ENCODE measurements at places on chromosomes 11 and 22.

GRCh38 chr22:30875481-30876215 lies 92.9 kb downstream of the MORC2 start:
- DNase-seq, result no peak

DNA sequence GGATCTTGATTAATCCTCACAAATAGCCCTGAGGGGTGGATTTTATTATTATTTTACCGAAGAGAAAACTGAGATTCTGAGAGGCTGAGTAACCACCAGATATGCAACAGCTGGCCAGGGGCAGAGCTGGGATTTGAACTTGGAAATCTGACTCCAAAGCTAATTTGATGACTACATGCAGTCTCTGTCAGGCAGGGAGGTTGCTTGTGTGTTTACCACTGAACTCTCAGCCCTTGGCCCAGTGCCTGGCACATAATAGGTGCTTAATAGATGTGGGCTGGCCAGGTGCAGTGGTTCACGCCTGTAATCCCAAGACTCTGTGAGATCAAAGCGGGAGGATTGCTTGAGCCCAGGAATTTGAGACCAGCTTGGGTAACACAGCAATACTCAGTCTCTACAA lies 121.7 kb upstream of the CRYBB3 start:
- no peak for DNase-seq

DNA sequence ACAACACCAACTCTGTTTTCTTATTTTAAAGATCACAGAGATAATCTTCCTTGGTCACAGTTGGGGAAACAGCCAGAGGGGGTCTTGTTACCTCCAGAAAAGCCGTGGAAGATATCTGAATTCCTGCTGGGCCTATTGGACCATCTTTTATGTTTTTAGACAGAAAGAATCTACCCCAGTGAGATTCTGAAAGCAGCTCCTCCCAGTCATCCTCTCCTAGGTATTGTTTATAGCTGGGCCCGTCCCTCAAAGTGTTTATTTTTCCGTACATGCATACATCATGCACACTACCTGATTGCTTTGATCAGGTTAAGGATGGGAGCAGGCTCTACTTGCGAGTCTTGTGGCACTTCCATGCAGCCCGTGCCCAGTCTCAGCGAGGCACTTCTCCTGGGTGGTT lies 742.4 kb downstream of the NTM start:
- DNase-seq, result no peak

DNA sequence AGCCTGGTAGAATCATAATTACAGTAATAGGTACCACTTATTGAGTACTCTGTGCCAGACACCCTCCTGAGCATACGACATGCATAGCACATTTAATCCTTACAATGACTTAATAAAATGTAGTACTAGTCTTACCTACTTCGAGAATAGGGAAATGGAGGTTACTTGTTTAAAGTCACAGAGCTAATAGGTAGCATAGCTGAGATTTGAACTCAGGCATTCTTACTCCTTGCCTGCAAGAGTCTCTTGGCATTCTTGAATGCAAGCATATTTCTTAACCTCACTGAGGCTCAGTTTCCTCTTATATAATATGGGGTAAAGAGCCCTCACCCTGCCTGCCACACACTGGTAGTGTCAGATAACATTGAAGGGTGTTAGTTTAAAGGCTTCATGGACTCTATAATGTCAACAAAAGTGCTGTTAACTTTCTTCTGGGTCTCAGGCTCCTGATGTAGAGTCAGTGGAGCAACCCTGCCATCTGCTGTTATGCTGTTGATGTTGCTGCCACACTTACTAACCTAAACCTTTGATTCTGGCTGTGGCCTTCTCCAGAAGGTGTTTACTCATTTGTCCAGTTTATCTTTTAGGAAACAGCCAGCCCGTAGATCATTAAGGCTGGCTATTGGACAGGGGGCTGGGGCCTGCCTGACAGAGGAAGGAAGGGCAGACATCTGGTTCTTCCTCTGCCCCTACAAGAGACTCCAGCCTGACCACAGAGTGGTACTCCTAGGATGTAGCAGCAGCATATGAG lies 18.9 kb downstream of the LIMK2 start:
- DNase-seq, result peak; percentile 14

- no peak for DNase-seq
These were observed 9.9 kb downstream of the NUMA1 start for GRCh38 chr11:72070491-72070890.

- no peak for DNase-seq
These were observed 21.1 kb downstream of the RPS6KA4 start for GRCh38 chr11:64379817-64380709.

- no peak for DNase-seq
These were observed 2.9 kb downstream of the ZP1 start for GRCh38 chr11:60870276-60870675.

- no peak for DNase-seq
These were observed 728.9 kb downstream of the OPCML start for GRCh38 chr11:132803436-132803835.

DNA sequence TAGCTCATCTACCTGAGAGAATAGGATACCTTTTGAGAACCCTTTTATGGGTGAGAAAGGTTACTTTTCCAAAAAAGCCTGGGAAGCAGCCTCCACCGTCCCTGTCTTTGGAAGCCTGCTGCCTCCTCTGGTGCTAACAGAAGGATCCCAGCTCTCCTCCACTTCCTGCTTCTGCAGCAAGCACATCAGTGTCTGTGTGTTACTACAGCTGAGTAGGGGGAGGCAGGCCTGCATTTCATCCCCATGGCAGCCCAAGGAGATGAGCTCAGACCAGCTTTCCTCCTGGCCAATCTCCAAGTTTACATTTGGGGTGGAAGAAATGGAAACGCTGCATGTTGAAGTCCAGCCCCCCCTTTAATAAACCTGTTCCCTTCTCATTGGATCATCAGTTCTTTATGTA lies 7.4 kb upstream of the CCDC34 start:
- DNase-seq, result no peak

- DNase-seq, result no peak
These were observed 1.9 kb upstream of the P2RY6 start for GRCh38 chr11:73270016-73270854.

- peak; percentile 39 for DNase-seq
These were observed 1.1 kb downstream of the TAF1D start for GRCh38 chr11:93740031-93740729.

DNA sequence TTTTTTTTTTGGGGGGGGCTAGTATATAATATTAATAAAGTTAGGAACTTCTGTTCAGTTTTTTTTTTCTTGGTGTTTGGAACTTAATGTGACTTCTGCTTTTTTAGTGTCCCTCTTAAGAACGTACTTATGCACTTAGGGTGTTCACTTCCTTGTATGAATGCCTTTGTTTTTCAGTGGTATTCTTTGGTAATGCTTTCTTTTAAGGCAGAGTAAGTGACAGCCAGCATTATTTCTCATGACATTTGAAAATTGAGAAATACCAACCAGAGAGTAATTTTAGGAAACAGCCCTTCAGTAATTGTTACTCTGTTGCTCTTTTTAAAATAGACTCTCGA lies 2.4 kb downstream of the GRK3 start:
- no peak for DNase-seq

DNA sequence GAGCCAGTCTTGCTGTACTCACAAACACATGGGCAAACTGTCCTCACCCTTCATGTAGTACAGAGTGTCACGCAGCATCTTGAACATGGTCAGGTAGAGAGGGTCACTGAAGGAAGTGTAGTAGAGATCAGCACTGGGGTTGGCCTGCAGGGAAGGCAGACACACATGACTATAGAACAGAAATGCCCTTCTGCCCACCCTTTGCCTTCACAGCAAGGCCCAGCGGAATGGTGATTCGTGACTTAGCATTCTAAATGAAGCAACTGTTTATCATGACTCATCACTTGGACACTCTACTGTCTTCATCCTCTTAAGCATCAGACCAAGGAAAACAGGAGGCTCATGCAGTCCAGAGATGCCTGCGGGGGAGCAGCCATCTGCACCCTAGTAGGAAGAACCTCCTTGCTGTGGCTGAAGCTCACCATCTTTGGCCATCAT lies 33.4 kb downstream of the SERPIND1 start:
- DNase-seq, result no peak

DNA sequence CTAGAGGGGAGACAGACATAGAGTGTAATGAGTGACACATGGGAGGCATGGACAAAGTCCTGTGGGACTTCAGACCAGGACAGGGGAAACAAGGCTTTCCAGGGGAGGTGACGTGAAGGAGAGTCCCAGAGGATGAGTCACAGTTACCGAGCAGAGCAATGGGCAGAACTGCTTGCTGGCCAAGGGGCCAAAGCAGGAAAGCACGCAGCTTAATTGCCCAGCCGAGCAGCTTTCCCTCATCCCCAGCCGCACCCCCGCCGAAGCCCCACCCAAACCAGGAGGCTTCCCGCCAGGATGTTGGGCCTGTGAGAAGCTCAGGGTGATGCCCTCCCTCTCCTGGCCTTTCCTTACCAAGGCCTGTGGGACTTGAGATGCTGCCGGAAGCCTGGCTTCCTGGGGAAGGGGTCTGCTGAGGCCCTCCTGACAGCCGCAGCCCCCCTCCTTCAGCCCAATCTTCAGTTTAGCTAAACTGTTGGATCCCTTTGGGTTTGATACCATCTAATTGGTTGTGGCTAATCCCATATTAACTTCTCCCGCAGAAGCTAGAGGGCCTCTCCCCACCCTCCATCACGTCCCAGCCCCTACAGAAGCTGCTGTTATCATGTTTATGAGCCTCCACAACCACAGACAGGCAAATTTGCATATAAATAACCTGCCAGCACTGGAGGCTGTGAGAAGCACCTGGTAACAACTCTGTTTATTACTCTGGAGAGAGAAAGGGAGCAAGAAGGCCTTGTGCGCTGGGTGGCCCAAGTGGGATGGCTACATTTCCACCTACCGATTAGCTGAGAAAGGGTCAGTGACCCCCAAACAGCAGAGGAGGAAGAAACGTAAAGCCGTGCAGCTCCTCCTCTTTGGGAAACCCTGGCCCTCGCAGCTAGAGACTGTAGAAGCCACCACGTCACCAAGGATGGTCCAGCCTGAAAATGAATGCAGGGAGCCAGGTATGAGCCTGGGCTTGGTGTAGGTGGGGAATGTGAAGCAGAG lies 80.0 kb downstream of the TRIM29 start:
- DNase-seq, result no peak

DNA sequence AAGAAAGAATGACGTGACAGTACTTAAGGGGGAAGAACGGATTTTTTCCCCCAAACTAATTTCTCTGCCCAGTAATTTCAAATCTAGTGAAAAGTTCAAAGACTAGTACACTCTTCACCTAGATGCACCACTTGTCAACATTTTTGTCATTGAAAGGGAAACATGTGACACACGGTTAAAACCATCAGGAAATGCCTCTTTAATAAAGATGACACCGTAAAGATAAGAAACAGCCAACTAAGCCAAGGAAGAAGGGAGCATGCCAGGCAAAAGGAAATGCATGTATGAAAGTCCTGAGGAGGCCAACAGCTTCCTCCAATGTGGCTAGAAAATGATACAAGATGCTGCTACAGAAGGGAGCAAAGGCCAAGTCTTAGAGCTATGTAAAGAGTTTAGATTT lies 49.4 kb downstream of the RSF1 start:
- DNase-seq, result no peak

GRCh38 chr22:20193761-20194494 lies 43.1 kb upstream of the CCDC188 start:
- DNase-seq, result no peak

- DNase-seq, result no peak
These were observed 34.6 kb downstream of the CLDN25 start for GRCh38 chr11:113814181-113814580.

DNA sequence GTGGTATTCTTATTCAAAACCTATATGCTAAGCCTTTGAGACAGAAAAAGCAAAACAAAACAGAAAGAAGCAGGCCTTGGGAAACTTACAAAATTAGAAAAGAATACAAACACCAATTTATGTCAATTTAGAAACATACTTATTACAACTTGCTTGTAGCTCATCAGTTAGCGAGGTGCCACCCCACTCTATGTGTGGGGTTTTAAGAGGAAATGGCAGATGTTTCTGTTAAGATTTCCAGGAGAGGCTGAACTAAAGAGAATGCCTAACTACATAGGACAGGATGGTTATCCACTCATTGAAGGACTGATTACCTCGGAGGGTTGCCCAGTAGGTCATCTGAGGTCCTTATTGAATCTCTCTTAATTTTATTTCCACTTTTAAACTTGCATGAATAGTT lies 302.0 kb downstream of the ETS1 start:
- DNase-seq, result no peak

- DNase-seq, result no peak
These were observed 95.8 kb upstream of the RCN1 start for GRCh38 chr11:31995032-31995431.

GRCh38 chr11:2777871-2778629 lies 78.3 kb upstream of the KCNQ1OT1 start:
- DNase-seq, result peak; percentile 0

- DNase-seq, result peak; percentile 34
These were observed at the start of gene GAL for GRCh38 chr11:68684385-68685356. Gene GAL (plus strand): TSS chr11:68684544. CDS start chr11:68684924, 380 bp downstream.

GRCh38 chr11:71086687-71087258 lies 165.6 kb downstream of the SHANK2 start:
- DNase-seq, result no peak

DNA sequence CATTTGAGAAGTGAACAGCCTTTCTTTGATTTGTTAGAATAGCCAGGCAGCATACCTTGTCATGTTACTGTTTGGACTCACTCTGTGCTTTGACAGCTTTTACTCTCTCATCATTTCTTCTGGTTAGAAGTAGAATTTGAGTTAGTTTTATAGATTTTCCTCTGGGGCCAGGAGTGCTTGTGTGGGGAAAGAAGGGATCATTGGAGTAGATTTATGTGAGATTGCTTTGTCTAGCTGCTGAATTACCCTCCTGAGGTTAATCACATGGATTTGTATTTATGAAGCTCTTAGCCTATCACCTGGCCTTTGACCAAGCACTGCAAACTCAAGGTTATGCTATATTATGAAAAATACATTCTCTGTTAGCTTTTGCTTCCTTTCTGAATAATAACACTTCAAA lies 54.3 kb downstream of the SWAP70 start:
- DNase-seq, result no peak

GRCh38 chr22:37818409-37819104 lies 4.6 kb upstream of the GALR3 start:
- peak; percentile 73 for DNase-seq

DNA sequence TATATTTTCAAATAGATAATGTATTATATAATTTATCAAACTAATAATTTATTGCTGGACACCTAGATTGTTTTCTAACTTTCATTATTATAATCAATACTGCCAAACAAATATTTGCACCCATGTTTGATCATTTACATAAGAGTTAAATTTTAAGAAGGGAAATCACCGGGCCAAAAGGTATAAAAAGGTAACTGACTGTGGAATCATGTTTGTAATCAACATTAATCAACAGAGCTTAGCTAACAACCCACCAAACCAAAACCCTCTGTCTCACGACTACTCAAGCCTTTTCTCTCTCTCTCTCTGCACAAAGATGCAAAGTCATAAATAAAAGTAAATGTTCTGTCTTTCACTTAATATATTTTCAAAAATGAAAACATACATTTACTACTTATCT lies 14.8 kb downstream of the LPXN start:
- no peak for DNase-seq

- no peak for DNase-seq
These were observed 1.2 kb upstream of the TECTA start for GRCh38 chr11:121099885-121100284.

DNA sequence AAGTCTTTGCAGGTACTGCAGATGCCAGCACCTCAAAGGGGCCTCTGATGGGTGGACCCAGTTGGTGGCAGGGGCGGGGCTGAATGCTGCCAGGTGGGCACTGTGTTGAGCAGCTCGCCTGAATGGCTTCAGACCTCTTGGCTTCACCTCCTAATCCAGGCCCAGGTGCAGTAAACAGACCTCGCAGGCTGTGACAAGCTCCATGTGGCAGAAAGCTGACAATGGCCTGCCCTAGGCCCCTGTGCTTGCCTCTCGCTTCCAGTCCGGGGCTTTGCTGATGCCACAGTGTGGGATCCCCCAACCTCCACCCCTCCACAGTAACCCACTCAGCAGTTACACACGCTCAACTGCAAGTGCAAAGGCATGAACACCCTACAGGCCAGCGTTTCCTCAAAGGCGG lies 9.4 kb downstream of the IGLL1 start:
- no peak for DNase-seq
